Natural killer cell (primary cell): ENCODE measurements at places on chromosomes 13 and 19. TPM values are rescaled to one million over a fixed set of nuclear protein-coding genes. Genes with fewer than 3 reads are reported as not detected.

- H3K27ac ChIP-seq: no peak overlapping the region
- no peak overlapping the region for H3K4me3 ChIP-seq
- no peak for DNase-seq
- H3K4me1 ChIP-seq: peaks cover 8% of the 10 kb centered on the region
- no peaks in the 10 kb centered on the region for H3K27me3 ChIP-seq
- no peaks in the 10 kb centered on the region for H3K36me3 ChIP-seq
These were observed 4.3 kb upstream of the ZDHHC20 start for GRCh38 chr13:21463424-21463823.

IZUMO4 gene
- 7.6 TPM for total RNA-seq

DNA sequence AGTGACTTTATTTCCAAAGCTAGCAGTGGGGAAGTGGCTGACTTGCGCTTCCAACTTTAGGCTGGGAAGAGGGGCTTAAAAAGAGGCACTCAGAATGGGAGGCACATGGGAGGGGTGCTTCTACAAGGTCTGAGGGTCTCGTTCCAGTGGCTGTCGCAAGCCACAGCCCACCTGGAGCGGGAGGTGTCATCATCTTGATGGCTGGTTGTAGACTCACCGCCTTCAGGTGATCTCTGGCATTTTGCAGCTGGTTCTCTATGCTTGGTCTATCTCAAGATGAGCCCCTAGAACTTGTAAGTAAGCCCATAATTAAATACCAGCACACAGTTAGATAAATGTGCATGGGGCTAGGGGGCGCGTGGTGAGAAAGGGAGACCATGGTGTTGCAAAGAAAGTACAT is 9.2 kb downstream of the TEX29 start:
- H3K4me1 ChIP-seq: no peaks in the 10 kb centered on the region
- H3K36me3 ChIP-seq: no peaks in the 10 kb centered on the region
- H3K4me3 ChIP-seq: no peak overlapping the region
- DNase-seq: no peak
- no peaks in the 10 kb centered on the region for H3K27me3 ChIP-seq

DNA sequence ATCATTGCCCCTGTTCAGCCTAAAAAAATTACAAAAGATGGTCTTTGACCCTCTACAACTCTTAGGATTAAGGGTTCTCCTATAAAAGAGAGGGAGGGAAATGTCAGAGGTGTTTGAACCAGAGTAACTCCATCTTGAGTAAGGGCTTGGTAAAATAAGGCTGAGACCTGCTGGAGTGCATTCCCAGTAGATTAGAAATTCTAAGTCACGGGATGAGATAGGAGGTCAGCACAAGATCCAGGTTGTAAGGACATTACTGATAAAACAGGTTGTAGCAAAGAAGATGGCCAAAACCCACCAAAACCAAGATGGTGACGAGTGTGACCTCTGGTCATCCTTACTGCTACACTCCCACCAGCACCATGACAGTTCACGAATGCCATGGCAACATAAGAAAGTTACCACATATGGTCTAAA is 48.7 kb upstream of the ANKRD10 start:
- no peak overlapping the region for H3K27ac ChIP-seq
- H3K4me1 ChIP-seq: no peaks in the 10 kb centered on the region
- no peaks in the 10 kb centered on the region for H3K36me3 ChIP-seq
- no peak for DNase-seq
- H3K4me3 ChIP-seq: no peak overlapping the region

DLL3 gene
- total RNA-seq: not detected

TUBA3C gene
- total RNA-seq: not detected

DNA sequence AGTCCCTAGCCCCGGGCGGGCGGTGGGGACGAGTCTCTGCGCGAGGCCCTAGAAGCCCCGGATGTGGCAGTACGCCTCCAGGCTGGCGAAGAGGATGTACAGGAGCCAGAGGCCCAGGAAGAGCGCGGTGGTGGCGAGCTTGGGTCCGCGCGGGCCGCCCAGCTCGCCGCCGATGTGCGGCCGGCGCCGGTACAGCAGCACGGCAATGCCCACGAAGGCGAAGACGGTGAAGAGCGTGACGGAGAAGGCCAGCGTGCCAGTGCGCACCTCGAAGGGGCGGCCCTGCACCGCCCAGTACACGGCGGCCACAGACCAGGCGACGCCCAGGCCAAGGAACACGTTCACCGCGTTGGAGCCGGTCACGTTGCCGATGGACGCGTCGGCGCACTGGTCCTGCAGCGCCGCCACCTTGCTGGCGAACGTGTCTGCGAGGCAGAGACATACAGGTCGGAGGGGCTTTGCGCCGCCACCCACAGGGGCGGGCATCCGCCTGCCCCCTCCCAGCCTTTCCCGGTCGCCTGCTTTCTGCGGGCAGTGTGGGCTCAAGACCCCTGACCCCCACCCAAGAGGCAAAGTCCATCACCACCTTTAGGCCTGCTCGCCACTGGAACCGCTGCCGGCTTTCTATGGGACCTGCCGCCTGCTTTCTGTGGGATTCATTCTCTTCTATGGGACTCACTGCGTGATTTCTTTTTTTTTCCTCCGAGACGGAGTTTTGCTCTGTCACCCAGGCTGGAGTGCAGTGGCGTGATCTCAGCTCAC is 10.9 kb upstream of the MEIS3 start:
- peaks cover 25% of the 10 kb centered on the region for H3K4me1 ChIP-seq
- H3K36me3 ChIP-seq: no peaks in the 10 kb centered on the region
- no peak overlapping the region for H3K4me3 ChIP-seq
- peaks cover 26% of the 10 kb centered on the region for H3K27me3 ChIP-seq

DNA sequence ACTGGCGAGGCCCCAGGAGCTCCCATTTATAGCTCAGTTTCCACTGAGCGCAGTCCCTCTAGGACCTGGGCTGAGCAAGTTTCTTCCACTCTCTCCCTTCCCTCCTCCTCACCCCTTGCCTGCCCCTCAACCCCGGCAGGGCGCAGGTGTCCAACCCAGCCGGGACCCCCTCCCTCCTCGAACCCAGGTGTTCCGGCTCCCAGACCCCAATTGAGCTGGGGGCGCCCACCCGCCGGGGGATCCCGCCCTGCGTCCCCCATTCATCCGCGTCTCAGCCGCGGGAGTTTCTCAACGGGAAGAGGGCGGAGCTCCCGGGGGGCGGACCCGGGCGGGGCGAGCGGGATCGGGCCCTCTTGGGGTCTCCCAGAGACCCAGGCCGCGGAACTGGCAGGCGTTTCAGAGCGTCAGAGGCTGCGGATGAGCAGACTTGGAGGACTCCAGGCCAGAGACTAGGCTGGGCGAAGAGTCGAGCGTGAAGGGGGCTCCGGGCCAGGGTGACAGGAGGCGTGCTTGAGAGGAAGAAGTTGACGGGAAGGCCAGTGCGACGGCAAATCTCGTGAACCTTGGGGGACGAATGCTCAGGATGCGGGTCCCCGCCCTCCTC is at the start of gene KIRREL2:
TSS of gene KIRREL2 (plus strand) at position 366 of the 604 bp plus-strand sequence. CDS start at position 575, 209 bp downstream.
- peaks cover 38% of the 10 kb centered on the region for H3K27me3 ChIP-seq
- no peaks in the 10 kb centered on the region for H3K36me3 ChIP-seq
- H3K4me3 ChIP-seq: peak within 1 kb of the TSS; percentile 27
- H3K4me1 ChIP-seq: peaks cover 20% of the 10 kb centered on the region

GRCh38 chr19:38057959-38058690 is 151.1 kb downstream of the SIPA1L3 start:
- H3K27me3 ChIP-seq: no peaks in the 10 kb centered on the region
- H3K36me3 ChIP-seq: no peaks in the 10 kb centered on the region
- no peak overlapping the region for H3K27ac ChIP-seq
- peaks cover 4% of the 10 kb centered on the region for H3K4me1 ChIP-seq
- no peak overlapping the region for H3K4me3 ChIP-seq
- no peak for DNase-seq

GRCh38 chr19:34851277-34851804 is 75.4 kb upstream of the ZNF30 start:
- peaks cover 5% of the 10 kb centered on the region for H3K36me3 ChIP-seq
- no peak for DNase-seq
- H3K4me3 ChIP-seq: no peak overlapping the region
- H3K27ac ChIP-seq: no peak overlapping the region
- no peaks in the 10 kb centered on the region for H3K27me3 ChIP-seq

ANGPTL4 gene
- not detected for total RNA-seq

C19orf85 gene
- total RNA-seq: not detected

DNA sequence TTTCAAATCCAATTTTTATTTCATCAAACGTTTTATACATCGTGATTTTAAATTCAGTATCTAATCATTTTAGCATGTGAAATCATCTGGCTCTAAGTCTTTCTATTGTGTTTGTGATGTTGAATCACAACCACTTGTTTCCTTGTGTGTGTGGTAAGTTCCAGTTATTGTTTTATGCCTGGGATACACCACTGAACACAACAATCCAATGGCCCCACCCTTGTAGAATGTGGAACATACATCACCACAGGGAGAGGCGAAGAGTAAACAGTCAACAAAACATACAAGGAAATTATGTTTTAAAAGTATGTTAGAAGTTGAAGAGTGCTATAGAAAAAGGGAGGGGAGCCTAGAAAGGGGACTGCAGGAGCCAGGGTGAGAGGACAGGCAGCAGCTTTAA is 100.5 kb downstream of the EPSTI1 start:
- peaks cover 53% of the 10 kb centered on the region for H3K36me3 ChIP-seq
- no peaks in the 10 kb centered on the region for H3K4me1 ChIP-seq
- DNase-seq: no peak
- H3K27me3 ChIP-seq: no peaks in the 10 kb centered on the region
- H3K27ac ChIP-seq: no peak overlapping the region

CBY2 gene
- not detected for total RNA-seq

HIF3A gene
- not detected for total RNA-seq

PLK5 gene
- not detected for total RNA-seq

GRCh38 chr19:11798391-11799330 is at the start of gene ZNF491:
Gene ZNF491, plus strand, starts transcription at chr19:11798523. Its CDS starts 7,431 bp downstream, at chr19:11805954.
- no peaks in the 10 kb centered on the region for H3K36me3 ChIP-seq
- peak within 1 kb of the TSS; percentile 64 for H3K4me3 ChIP-seq
- H3K27me3 ChIP-seq: no peaks in the 10 kb centered on the region
- peak within 1 kb of the TSS; percentile 60 for H3K27ac ChIP-seq
- H3K4me1 ChIP-seq: peaks cover 17% of the 10 kb centered on the region
- DNase-seq: peak; percentile 87

CLEC4G gene
- not detected for total RNA-seq

DNA sequence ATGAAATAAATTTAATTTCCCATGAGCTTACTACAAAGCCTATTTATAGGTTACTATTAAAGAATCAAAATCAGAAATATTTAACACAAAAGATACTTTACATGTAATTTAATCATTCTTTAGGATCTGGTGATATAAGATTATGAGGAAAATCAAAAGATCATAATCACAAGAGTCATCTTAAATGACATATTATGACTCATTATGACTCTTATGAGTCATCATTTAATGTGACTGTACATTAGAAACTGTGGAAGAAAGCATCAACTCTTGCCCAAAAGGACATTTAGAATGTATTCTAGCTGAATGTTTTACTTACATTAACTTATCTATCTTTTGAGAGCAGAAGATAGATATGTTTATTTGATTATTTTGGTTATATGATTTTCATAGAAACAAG is 458.6 kb downstream of the DCT start:
- H3K4me3 ChIP-seq: no peak overlapping the region
- DNase-seq: no peak
- no peaks in the 10 kb centered on the region for H3K27me3 ChIP-seq
- no peaks in the 10 kb centered on the region for H3K4me1 ChIP-seq

TUBGCP3 gene
- total RNA-seq: 57.9 TPM

DNA sequence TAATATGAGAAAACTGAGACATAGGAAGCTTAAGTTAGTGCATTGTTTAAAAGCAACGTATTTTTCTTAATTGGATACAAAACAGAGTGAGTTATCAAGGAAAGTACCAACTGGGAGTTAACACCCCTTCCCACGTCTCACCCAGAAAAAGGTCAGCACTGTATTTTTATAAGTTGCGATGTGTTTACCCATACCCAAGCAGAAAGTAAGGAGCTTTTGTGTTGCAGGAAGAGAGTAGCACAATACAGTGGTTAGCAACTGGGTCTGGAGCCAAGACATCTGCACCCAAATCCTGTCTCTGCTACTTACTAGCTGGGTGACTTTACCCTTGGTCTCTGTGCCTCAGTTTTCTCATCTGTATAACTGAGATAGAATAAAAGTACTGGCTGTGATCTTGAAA is 34.3 kb downstream of the FAM216B start:
- no peak for DNase-seq
- no peaks in the 10 kb centered on the region for H3K36me3 ChIP-seq
- H3K4me3 ChIP-seq: no peak overlapping the region
- no peaks in the 10 kb centered on the region for H3K4me1 ChIP-seq
- H3K27ac ChIP-seq: no peak overlapping the region

PCP2 gene
- total RNA-seq: 5.4 TPM

- peaks cover 4% of the 10 kb centered on the region for H3K27me3 ChIP-seq
- peaks cover 15% of the 10 kb centered on the region for H3K36me3 ChIP-seq
- DNase-seq: peak; percentile 43
These were observed 5.3 kb upstream of the GPR4 start for GRCh38 chr19:45607071-45608029.

GRCh38 chr13:27427641-27428040 is 3.2 kb downstream of the GTF3A start:
- no peak overlapping the region for H3K4me3 ChIP-seq
- H3K27ac ChIP-seq: peak overlapping the region; percentile 88
- peaks cover 56% of the 10 kb centered on the region for H3K4me1 ChIP-seq
- no peaks in the 10 kb centered on the region for H3K27me3 ChIP-seq
- peak; percentile 32 for DNase-seq

GRCh38 chr19:13460045-13460444 is 46.2 kb downstream of the CACNA1A start:
- no peaks in the 10 kb centered on the region for H3K27me3 ChIP-seq
- no peak overlapping the region for H3K27ac ChIP-seq
- H3K36me3 ChIP-seq: no peaks in the 10 kb centered on the region
- no peaks in the 10 kb centered on the region for H3K4me1 ChIP-seq
- DNase-seq: no peak

DNA sequence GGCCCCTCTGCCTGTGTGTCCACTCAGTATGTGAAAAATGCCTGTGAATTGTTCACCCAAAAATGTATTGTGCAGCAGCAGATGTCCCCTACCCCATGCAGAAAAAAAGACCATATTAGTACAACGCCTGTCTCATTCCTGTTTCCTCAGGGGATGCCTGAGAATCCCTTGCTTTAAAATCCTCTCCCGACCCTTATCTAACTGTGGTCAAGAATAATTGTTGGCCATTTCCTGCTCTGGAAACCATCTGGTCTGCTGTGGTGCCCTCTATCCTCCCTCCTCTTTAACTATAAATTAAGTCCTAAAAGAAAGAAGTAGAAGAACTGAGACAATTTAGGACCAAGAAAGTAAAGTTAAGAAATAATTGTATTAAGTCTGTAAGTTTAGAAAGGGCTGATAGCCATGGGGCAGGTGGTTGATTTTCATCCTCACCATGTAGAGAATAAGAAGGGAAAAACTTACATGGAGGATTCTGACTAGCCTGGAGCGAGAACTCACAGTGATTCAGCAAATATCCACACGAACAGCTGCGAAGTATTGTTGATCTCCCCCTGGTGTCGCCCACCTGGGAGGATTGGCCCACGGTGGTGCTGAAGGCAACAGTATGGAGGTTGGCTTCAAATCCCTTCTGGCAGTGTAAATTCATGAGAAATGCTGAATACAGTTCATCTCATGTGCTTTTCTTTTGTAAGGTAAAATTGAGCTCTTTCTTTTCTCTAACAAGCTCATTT is 85.6 kb downstream of the COL4A2 start:
- peaks cover 5% of the 10 kb centered on the region for H3K27me3 ChIP-seq
- no peak overlapping the region for H3K27ac ChIP-seq
- H3K4me1 ChIP-seq: no peaks in the 10 kb centered on the region
- DNase-seq: no peak

GRCh38 chr13:26222520-26223046 is 469 bp upstream of the RNF6 start:
- peaks cover 29% of the 10 kb centered on the region for H3K36me3 ChIP-seq
- peaks cover 13% of the 10 kb centered on the region for H3K4me1 ChIP-seq
- peak overlapping the region; percentile 96 for H3K27ac ChIP-seq
- DNase-seq: no peak
- peak overlapping the region; percentile 99 for H3K4me3 ChIP-seq

GRCh38 chr19:4968462-4969291 is at the start of gene KDM4B:
Gene KDM4B, plus strand, starts transcription at chr19:4969113. Its CDS starts 63,778 bp downstream, at chr19:5032891.
- H3K4me3 ChIP-seq: peak within 1 kb of the TSS; percentile 51
- DNase-seq: peak; percentile 99
- H3K27me3 ChIP-seq: no peaks in the 10 kb centered on the region
- peaks cover 33% of the 10 kb centered on the region for H3K4me1 ChIP-seq
- H3K27ac ChIP-seq: peak within 1 kb of the TSS; percentile 58
